Thyroid gland (tissue), 4 donors: ENCODE measurements at places on chromosomes 2 and 18. TPM values are rescaled to one million over a fixed set of nuclear protein-coding genes. Genes with fewer than 3 reads are reported as not detected.

The PLGLB1 gene
- total RNA-seq = 5.0 TPM

The TBR1 gene
- total RNA-seq = not detected

The CXCR1 gene
- 0.50 TPM for total RNA-seq

The AMER3 gene
- not detected for total RNA-seq

The NPHP1 gene
- total RNA-seq = 23.3 TPM

The CYP26B1 gene
- total RNA-seq = 17.3 TPM

The SPDYA gene
- total RNA-seq = 2.3 TPM

The HOXD10 gene
- total RNA-seq = not detected

The CD8A gene
- 2.8 TPM for total RNA-seq

The IL1R1 gene
- total RNA-seq = 57.6 TPM

The KIAA2012 gene
- not detected for total RNA-seq

The APLF gene
- 12.9 TPM for total RNA-seq

The EIF2AK2 gene
- 28.6 TPM for total RNA-seq

The SLC16A14 gene
- total RNA-seq = 3.8 TPM

The CIB4 gene
- 0.45 TPM for total RNA-seq

The CYP27A1 gene
- total RNA-seq = 14.9 TPM

The STON1 gene
- 29.8 TPM for total RNA-seq

The TTN gene
- total RNA-seq = 10.1 TPM

The NT5DC4 gene
- not detected for total RNA-seq

The KHK gene
- 1.3 TPM for total RNA-seq

The LBX2 gene
- total RNA-seq = 0.50 TPM

The PDE1A gene
- total RNA-seq = 72.3 TPM

The C2orf92 gene
- 36.5 TPM for total RNA-seq

The DSG1 gene
- not detected for total RNA-seq

The BMPR2 gene
- 67.0 TPM for total RNA-seq

The GPR39 gene
- 2.8 TPM for total RNA-seq

The DUSP11 gene
- 22.2 TPM for total RNA-seq
